IPS DF 6.9 (cell line): ENCODE measurements at places on chromosomes 13 and 19.

DNA sequence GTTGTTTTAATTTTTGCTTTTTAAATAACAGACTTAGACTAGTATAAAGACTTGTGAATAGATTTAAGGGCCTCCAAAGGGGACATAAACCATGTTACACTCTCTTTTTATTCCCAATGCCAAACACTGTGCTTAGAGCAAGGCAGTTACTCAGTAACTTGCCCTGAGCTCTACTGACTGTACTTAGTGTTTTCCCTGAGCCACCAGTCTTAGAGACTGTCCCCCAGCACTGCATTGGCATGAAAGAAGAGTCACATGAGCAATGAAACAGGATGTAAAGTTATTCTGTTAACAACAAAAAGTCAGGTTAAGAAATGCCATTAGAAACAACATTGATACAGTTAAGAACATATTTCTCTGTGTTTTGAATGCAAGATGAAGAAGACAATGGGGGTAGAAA lies 187.9 kb downstream of the TBC1D4 start:
- DNase-seq: no peak

GRCh38 chr13:106445996-106446395 lies 89.5 kb downstream of the EFNB2 start:
- no peak for DNase-seq

- DNase-seq: no peak
Measured at GRCh38 chr13:111611651-111612050, 291.2 kb downstream of the TEX29 start.

GRCh38 chr13:70714993-70715392 lies 606.7 kb upstream of the KLHL1 start:
- no peak for DNase-seq

DNA sequence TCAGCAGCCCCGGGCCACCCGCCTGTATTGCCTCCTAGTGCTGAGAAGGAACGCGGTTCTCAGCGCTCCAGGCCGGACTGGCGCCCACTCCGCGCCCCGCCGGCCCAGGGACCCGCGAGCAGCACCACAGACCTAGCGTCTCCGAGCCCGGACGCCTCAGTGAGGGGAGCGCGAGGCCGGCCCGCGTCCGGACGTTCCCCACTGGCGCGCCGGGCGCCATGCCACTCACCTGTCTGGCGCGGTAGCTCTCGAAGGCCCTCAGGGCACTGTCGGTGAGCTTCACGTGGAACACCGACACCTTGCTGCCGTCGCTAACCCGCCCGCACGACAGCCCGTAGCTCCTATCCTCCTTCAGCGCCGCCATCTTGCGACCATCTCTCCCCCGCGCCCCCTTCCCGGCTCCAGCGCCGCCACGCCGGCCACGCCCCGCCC lies at the start of gene ELL:
Gene ELL (minus strand): TSS at position 379 of the 432 bp plus-strand sequence. CDS start 15 bp downstream, at position 364.
- no peak for DNase-seq

- no peak for DNase-seq
Measured at GRCh38 chr13:76038920-76039716, 403.0 kb downstream of the LMO7 start.

- DNase-seq: no peak
Measured at GRCh38 chr13:75910591-75910990, 274.5 kb downstream of the LMO7 start.

GRCh38 chr13:102089177-102089576 lies 312.7 kb downstream of the FGF14 start:
- no peak for DNase-seq

- DNase-seq: no peak
Measured at GRCh38 chr13:64753233-64754000, 2476.7 kb downstream of the PCDH9 start.

DNA sequence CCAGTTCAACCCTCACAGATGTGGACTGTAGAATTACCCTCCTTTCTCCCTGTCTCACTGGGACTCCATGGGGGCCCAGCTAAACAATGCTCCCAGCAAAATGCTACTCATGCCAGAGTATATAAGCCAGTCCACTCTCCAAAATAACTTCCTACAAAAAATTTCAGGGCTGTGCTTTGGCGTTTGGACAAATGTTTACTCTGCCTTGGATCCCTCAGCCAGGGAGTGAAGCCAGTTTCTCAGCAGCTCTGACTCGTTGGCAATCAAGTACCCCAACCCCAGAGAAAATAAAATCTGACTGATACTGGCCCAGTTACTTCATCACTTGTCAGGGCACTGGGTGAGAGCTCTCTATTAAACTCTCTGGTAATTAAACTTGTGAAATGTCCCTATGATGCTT lies 250.4 kb downstream of the TSHZ3 start:
- DNase-seq: no peak

DNA sequence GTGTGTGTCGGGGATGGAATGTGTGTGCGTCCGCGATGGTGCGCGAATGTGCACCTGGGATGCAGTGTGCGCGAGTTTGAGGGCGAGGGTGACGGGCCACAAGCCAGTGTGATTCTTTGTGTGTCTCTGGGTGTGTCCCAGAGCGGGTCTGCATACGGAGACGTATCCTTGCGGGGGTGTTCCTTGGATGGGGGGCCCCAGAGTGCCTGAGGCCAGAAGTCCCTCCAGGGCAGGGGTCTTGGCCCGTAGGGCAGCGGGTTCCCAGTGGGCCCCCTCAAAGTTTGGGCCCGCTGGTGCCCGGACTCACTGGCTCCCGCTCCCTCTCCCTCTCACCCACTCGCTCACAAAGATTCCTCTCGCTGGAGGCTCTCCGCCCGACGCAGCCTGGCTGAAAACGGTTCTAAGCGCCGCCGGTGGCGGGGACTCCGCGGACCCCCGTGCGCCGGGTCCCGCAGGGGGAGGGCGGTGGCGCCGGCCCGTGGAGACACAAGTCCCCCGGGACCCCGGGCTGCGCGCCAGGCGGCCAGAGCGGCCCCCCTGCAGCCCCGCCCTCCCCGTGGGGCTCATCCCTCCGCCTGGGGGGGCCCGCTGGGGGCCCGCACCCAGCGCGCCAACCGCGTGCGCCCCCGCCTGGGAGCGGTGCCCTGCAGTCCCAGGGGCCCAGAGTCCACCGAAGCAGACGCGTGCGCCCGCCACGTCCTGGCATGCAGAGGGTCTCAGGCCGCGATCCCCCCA lies 886 bp downstream of the CRLF1 start:
- DNase-seq: no peak

DNA sequence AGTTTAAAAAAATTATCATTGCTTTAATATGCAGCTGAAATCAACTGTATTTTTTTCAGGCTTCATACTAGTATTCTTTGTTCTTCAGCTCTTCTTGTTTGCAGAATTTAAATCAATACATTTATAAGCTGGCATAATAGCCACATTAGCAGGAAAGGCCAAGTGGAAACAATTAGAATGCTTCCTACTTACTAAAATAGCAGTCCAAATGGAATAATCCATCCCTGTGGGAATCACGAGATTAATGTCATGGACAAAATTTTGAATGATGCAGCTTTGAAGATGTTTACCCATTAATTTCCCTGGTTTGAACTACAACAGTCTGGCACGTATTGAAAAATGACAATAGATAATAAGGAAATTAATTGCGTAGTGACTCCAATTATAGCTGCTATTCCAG lies 2650.8 kb downstream of the PCDH9 start:
- no peak for DNase-seq

DNA sequence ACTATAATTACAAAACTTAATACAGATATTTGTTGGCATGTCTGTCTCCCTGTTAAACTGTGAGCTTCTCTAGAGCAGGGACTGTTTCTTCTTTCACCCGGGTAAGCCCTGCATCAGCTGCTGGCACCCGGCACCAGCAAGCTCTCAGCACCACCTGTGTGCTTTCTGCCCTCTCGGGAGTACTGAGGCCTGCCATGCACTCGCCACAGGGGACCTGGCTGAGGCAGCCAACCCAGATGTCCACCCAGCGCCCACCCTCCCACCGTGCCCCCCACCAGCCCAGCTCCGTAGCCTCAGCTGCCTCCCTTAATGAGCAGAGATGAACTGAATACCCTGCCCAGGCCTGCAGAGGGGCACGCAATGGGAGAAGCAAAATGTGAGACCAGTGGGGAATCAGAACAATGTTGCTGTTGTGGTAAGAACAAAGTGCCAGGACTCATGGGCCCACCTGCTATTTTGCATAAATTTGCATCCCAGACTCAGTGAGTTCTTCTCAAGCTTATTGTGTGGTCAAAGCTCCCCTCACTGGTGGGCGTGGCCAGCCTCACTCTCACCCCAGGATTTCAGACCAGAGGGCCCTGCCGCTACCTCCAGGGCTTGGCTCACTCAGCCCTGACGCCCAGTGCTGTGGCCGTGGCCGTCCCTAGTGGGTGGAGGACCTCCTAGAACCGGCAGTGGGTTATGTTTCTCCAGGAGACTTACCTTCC lies 14.6 kb upstream of the SERPINE3 start:
- DNase-seq: no peak

DNA sequence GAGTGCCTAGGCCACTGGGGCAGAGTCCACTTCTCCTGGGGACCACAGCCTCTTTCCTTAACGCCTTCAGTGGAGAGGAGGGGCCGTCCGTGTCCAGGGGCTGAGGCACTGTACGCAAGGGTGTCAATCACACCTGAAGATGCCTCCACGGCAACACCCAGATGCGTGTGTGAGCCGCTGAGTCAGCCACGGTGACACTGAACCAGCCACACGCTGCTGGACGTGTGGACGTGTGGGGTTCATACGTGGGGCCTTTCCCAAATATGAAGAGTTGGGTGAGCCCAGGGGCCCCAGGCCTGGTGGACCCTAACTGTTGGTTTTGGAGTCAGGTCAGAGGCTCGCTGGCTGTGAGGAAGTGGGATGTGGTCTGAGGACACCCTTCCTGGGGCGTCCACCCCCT lies 51.6 kb downstream of the TMEM255B start:
- DNase-seq: no peak

DNA sequence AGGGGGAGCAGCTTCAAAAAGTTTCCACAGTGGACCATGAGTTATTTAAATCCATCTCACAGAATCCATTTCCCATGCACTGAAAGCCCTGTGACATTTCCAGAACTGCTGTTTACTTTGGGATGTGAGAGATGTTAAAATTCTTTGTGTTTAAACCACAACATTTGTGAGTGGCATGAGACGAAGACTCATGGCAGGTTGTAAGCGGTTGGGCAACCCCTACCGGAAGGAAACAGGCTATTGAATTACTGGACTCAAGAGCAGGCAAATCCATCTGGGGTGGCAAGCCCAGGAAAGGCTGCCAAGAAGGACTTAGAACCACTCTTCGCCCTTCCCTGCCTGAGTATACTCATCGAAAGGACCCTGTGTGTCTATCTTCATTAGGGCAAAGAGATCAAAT lies 22.3 kb upstream of the CLDN10 start:
- no peak for DNase-seq

GRCh38 chr13:85019121-85019520 lies 780.1 kb downstream of the SLITRK6 start:
- no peak for DNase-seq

GRCh38 chr19:49889038-49889686 lies 7.5 kb downstream of the IL4I1 start:
- no peak for DNase-seq

DNA sequence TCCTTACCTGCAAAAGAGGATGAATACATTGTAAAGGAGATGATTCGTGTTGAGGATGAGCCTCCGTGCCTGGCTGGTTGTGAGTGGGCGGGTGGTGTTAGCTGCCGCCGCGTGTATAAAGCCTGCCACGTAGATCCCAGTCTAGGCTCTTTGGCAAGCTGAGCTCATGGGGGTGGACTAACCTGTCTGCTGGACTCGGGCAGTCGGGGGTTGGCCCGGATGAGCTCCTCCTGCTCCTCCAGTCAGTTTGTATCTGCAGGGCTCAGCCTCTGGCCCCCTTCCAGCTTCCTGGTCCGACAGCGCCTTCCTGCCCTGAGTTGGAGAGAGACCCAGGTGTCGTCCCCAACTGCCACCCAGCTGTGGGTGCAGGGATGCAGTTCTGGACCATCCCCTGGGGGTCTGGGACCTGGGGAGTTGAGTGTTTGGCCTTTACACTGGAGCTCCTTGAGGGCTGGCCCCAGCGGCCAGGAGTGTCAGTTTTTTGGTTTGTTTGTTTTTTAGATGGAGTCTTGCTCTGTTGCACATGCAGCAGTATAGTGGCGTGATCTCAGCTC lies 20.9 kb downstream of the TECR start:
- DNase-seq: no peak

- no peak for DNase-seq
Measured at GRCh38 chr13:74097116-74097515, 37.1 kb downstream of the KLF12 start.

DNA sequence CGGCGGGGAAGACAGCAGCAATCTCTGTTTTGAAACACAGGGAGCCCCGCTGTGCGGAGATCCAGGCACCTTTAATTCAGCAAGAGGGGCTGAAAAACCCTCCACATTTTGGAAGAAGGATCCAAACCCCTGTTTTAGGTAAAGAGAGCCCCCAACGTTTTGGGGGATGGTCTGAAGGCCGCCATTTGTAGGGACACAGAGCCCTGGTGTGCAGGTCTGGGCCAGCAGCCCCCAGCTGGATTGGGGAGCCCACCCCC lies 3.5 kb upstream of the HOOK2 start:
- no peak for DNase-seq

DNA sequence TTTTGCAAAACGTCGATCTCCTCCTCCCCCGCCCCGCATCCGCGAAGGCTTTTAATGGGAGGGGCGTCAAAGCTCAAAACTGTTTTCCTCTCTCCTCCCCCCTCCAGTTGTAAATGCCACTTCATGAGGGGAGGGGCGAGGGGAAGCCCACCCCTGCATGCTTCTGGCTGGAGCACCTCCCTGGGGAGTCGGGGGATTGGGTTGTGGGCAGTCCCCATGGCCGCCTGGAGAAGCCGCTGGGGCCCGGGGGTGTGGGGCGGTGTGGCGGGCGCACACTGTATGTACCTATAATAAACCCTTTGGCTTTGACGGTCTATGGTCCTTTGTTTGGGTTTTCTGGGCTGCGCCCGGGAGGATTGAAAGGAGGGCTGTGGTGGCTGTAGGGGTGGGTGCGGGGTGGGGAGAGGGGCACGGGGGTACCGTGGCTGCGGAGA lies 505 bp upstream of the SHKBP1 start:
- DNase-seq: no peak

DNA sequence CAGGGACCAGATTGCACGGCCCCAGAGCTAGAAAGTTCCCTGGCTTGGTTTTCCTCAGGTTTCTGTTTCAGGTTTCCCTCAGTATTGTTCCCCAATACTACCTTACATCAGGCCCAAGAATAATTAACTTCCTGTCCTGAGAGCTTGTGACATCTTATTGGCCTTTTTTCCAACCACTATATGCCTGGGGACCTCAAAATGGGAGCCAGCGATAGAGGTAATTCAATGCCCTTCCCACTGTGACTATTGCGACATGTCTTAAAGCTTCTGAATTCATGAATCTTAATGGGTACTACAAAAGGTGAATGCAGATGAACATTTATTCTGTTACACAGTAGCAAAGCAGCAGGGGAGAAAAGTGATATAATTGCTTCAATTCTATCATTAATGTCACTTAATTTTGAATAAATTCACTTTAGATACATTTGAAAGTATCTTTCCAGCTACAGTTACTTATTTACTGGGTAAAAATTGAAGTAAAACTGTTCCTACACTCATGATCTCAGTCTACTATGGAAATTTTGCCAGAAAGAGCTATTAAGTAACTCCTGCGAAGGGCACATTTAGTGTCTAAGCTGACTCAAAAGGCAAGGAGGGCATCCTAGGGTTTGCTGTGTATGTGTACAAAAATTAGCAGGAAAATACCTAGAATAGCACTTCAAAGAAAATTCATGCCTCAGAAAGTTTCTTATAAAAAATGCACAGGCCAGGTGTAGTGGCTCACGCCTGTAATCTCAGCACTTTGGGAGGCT lies 4.1 kb downstream of the CRYL1 start:
- no peak for DNase-seq
